Cortex of kidney (tissue), 1 donor: ENCODE measurements at places on chromosomes 6 and 20.

DNA sequence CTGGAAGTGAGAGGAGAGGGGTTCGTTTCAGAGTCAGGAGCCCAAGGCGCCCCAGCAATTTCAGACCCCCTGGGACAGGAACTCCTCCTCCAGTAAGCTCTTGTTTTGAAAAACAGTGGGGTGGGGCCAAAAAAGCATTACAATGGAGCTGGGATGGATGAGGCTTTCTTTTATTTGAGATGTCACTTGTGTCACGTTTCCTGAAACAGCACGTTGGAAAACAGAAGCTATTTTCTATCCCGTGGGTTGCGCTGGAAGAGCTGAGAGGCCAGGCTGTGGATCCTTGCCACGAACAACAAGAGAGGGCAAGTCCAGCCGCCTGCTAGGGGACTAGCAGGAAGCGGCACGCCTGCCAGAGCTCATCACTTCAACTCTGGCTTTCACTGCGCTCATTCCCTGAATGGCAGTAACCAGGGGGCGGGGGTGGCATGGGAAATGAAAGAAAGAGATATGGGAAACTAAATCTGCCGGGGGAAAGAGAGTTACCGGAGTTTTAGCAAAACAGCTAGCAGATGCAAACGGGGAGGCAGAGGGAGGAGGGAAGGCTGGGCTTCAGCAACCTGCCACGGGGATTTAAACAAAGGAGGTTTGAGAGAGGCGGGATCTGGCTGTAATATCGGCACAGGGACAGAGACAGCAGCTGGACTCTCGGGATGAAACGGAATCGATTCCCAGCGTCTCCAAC, 34.6 kb downstream of the GCNT2 start:
- DNase-seq, result no peak

GRCh38 chr20:20211988-20212518, 155.9 kb upstream of the INSM1 start:
- DNase-seq, result no peak

- no peak for DNase-seq
Observed at GRCh38 chr6:162721404-162721687, 6.2 kb downstream of the PRKN start.

GRCh38 chr6:24387818-24388217, 14.9 kb upstream of the MRS2 start:
- no peak for DNase-seq

DNA sequence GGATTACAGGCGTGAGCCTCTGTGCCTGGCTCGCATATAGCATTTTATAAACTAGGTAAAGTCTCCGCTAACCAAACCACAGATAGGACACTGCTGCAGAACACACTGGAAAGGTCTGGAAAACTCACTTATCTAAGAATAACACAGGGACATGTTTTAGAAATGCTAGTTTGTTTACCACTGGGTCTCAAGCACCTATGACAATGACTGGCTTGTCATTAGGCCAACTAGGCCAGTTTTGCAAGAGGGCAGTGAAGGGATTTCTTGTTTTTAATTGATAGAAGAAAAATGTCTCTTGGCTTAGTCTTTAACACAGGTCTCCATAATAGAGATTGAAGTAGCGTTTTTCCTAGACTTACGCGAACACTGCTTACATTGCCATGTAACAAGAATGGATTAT, 201.4 kb downstream of the TMEM242 start:
- no peak for DNase-seq
